ENCODE measurements at places on chromosomes 12 and 14.

- no peak for DNase-seq
These were observed 472 bp downstream of the MBD6 start for GRCh38 chr12:57522887-57523705.

DNA sequence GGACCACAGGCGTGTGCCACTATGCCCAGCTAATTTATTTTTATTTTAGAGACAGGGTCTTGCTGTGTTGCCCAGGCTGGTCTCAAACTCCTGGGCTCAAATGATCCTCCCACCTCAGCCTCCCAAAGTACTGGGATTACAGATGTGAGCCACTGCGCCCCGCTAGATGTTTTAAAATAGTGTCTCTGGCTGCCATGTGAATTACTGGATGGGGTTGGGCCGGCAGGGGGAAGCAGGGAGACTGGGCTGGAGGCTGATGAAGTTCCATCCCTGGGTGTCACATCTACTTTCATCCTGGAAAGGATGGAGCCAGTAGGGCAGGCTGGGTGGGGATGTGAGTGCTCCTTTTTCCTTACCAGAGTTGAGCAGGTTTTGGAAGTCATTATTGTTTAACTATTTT, 46.1 kb downstream of the DNAH10 start:
- DNase-seq, result no peak

DNA sequence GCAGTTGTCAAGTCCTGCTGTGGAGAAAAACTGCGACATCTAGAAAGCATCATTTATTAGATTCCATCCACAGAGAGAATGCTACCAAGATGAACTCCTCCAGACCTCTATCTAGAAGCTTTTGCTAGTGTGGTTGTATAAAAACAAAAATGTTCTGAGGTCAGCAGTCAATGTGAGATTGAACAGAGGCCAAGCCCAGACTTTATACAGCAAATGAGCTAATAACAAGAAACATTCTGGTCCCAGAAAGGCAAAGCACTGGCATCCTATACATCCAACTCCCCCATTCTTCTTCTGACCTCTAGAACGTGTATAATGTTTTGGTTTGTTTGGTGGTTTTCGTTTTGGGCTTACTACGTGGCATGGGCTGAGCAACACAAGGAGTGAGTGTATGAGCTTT, 26.7 kb upstream of the RIN3 start:
- DNase-seq, result no peak

- no peak for DNase-seq
These were observed 45.2 kb upstream of the C14orf132 start for GRCh38 chr14:95993768-95994592.

DNA sequence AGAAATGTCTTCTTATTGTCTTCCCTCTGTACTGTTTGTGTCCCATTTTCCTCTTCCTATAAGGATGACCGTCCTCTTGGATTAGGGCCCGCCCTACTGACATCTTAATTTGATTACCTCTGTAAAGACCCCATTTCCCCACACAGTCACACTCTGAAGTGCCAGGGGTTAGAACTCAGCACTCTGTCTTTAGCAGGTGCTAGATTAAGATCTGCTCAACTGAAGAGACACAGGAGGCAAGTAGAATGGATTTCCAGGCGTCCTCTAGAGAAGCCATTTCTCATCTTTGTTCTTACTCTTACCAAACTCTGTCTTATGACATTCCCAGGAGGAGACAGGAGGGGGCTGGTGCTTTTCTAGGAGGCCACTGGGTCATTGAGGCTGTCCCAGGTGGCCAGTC, 50.8 kb downstream of the VCPKMT start:
- no peak for DNase-seq

GRCh38 chr14:104392001-104392395, 187.6 kb upstream of the C14orf180 start:
- no peak for DNase-seq

DNA sequence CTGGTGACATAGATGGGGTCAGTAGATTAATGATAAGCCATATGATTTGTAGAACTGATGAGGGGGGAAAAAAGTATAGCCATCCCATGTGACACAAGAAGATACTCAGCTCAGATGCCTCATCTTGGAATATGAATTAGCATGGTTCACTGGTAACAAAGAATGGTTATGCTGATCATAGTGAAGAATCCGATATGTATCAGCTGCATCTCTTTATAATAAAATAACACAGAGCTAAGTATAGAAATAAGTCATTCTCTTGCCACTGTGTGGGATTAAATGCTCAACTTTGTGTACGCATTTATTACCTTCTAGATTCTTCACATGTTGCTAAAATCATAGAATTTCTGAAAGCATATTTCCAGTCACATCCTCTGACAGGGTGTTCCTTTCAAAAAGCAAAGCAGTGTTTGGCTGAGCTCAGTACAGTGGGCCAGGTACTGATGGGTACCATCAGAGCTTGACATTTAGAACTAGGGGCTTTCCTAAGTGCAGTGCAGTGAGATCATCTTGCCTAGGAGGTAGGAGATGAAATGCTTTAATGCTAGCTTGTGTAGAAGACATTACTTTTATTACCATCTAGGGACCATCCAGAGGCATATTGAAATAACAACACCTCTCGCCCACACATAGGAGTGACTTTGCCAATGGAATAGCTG, 256.2 kb downstream of the TMEM117 start:
- no peak for DNase-seq

GRCh38 chr14:51828017-51828797, 32.2 kb upstream of the GNG2 start:
- peak; percentile 54 for DNase-seq

- no peak for DNase-seq
These were observed 349.7 kb upstream of the FAR2 start for GRCh38 chr12:28799348-28799747.

DNA sequence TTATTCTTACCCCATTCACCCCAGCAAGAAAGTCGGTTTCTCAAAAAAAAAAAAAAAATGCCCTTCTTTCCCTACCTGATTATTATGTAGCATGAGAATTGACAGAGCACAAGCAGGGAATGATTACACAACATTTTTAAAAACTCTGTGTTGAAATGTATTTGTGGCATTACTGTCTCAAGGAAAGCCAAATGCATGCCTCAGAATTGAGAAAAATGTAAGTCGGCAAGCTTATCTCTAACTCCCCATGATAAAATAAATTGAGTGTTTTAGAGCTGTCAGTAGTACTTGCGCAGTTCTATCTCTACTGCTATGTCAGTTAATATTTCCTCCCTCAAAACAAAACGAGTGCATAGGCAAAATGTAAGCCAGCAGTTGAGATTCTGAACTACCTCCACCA, 25.7 kb downstream of the ANO4 start:
- no peak for DNase-seq

DNA sequence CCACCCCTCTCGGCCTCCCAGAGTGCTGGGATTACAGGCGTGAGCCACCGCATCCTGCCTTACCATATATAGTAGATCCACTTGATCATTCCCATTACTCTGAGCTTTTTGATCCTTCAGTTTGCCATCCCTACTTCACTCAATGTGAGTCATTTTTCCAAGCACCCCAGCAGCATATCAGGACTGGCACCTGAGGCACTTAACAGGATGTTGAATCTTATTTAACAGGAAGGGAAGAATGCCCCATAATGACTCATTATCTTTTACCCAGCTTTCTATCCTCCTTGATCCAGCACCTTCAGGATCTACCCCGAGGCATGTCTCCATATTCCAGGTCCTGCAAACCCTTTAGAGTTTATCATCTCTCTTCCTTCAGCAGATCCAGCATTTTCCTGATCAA, 84.9 kb upstream of the CMKLR1 start:
- DNase-seq, result no peak

GRCh38 chr14:32259368-32260013, 56.4 kb upstream of the RNU6-8 start:
- DNase-seq, result no peak

- no peak for DNase-seq
These were observed 89.9 kb downstream of the FLRT2 start for GRCh38 chr14:85619851-85620250.

DNA sequence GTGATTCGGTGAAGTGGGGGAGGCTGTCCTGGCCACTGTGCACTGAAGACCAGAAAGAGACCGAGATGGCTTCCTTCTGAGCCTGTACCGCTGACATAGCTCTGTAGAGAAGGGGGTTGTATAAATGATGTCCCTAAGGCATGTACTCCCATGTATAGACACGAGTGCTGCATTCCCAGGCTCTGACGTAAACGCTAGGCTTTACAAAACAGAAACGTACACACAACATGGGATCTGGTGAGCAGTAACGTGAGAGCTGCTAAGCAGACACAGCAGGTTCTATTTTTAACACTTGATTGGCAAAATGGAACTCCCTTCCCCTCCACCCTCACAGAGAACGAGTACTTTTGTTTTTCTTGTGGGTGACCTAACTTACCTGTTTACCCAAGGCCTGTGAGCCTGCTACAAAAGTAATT, 35.9 kb downstream of the ACADS start:
- no peak for DNase-seq

DNA sequence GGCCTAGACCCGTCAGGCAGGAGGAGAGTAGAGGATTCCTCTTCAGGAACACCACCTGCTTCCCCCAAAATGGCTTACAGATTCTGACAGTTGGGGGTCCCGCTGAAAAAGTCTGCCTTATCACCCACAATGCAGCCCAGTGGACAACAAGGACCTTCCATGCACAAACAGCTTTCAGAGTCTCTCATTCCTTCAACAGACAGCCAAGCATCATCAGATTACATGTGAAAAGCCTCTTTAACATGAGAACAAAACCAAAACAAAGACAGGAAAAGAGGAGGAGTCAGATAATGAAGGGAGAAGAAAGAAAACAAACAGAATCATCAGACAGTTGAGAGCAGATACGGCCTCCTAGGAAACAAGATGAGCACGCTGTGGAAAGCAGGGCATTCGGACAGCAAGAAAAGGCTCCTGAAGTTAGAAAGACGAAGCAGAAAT, 18.3 kb downstream of the KCTD10 start:
- DNase-seq, result no peak

DNA sequence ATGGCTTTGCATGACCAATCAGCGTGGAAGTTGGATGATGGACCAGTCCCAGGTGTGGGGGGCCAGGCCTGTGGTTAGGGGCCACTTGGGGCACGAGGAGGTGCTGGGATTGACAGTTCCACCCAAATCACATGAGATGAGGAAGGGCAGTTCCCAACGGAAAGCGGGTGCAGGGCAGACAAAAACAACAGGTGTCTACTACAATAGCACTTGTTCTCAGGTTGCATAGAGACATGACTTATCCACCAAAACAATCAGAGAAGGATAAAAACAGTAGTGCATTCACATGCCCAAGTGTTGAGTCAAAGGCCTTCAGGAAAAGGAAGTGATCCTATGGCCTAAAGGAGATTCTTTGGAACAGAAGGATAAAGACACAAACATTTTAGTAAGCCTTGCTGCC, 14.6 kb upstream of the EIF2B2 start:
- no peak for DNase-seq

GRCh38 chr12:1808036-1808797, 12.1 kb upstream of the LRTM2 start:
- no peak for DNase-seq

GRCh38 chr14:81001447-81001846, 46.0 kb downstream of the TSHR start:
- no peak for DNase-seq

- no peak for DNase-seq
These were observed 716 bp upstream of the PTGDR start for GRCh38 chr14:52266782-52267181.

- DNase-seq, result no peak
These were observed 44.7 kb upstream of the MDM1 start for GRCh38 chr12:68376901-68377300.

GRCh38 chr14:55339770-55340169, 68.5 kb downstream of the FBXO34 start:
- DNase-seq, result no peak

DNA sequence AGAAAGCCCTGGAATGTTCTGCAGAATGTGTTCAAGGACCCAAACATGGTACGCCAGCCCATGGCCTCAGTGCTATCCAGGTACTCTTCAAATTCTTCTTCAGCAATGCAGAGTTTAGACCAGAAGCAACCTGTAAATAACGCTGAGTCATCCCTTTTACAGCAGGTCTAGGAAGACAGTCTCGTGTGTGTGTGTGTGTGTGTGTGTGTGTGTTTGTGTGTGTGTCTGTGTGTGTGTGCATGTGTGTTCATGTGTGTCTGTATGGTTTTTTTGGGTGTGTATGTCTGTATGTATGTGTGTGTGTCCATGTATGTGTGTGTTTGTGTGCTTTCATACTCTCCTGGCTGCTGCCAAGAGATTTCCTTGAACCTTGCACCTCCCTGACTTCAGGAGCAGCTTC, 60.1 kb upstream of the RFX4 start:
- DNase-seq, result no peak

- no peak for DNase-seq
These were observed 29.7 kb upstream of the CHST11 start for GRCh38 chr12:104426926-104427546.

DNA sequence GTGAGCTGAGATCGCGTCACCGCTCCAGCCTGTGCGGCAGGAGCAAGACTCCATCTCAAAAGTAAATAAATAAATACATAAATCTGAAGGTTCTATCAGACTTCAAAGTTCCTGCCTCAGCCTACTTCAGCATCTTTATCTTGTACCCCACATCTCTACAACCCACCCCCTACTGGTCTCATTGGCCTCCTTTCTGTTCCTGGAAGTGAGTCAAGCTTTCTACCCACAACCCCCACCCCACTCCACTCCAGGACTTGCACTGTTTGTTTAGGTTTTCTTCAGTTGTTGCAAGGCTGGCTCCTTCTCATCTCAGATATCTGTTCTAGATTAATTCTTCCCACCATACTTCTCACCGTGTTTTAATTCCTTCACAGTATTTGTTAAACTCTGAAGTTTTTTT, 714 bp upstream of the PSMC6 start:
- no peak for DNase-seq

DNA sequence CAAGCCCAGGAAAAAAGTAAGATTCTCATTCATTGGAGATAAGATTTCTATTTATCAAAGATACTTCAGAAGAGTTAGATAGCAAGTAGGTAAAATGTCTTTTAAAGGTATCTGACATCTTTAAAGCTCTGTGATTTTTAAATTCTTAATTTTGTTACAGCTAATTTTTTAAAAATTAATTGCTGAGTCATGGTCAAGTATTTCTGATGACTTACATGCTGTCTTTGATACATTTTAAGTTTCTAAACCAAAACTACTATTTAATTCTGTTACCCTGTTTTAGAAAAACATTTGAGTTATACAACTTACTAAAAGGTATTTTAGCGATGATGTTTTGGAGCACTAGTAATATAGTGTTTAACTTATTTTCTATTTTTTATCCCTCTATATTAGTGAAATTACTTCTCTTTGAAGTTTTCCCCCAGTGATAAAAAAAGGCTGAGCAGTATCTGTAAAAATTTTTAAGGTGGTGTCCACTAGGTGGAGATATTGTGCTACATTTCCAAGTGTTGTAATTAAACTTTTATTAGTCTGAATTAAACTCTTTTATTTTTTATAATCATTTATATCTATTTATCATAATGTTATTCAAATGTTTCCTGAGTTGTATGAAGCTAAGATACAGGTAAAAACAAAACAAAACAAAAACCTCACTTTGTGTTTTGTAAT, 11.5 kb downstream of the ALG10 start:
- no peak for DNase-seq

GRCh38 chr12:95582230-95583058, 31.2 kb upstream of the USP44 start:
- DNase-seq, result no peak

All from activated CD4-positive, alpha-beta T cell treated with anti-CD3 and anti-CD28 coated beads for 1 hour (primary cell).